ENCODE measurements at places on chromosomes 2 and 18. TPM values are rescaled to one million over a fixed set of nuclear protein-coding genes. Genes with fewer than 3 reads are reported as not detected.

SH3RF3 gene
- total RNA-seq: 10.2 TPM

DNA sequence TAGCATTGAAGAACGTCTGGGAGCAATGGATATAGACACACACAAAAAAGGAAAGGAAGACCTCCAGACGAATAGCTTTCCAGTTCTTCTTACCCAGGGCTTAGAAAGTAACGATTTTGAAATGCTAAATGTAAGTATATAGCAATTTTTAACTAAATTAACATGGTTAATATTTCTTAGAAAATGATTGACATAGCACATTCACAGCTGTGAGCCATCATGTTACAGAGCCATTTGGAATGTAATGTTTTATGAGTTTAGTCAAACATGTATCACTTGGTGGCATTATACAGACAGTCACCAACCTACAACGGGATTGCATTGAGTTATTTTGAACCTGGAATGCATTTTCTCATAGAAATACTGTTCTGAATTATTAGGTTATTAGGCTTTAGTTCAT lies 35.1 kb downstream of the WDR43 start:
- DNase-seq: no peak

IGFBP5 gene
- total RNA-seq: 852 TPM

GRCh38 chr2:241720099-241720498 lies 14.3 kb upstream of the D2HGDH start:
- DNase-seq: no peak

GRCh38 chr2:166126007-166126639 lies 1.7 kb downstream of the SCN1A start:
- DNase-seq: no peak

DNA sequence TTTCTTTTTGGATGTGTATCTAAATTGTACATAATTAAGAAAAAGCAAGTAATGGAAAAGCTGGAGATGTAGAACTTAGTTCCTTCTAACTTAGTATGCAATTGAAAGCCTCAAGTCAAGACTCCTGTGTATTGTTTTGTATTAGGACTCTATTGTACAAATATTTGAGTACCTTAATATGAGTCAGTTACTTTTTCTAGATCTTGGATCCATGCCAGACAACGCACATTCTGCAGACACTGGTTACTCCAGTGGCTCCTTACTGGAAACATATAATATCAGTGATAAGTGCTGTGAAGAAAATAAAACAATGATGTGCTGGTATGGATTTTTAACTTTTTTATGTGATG lies 1.5 kb downstream of the SLC39A10 start:
- DNase-seq: no peak

DNA sequence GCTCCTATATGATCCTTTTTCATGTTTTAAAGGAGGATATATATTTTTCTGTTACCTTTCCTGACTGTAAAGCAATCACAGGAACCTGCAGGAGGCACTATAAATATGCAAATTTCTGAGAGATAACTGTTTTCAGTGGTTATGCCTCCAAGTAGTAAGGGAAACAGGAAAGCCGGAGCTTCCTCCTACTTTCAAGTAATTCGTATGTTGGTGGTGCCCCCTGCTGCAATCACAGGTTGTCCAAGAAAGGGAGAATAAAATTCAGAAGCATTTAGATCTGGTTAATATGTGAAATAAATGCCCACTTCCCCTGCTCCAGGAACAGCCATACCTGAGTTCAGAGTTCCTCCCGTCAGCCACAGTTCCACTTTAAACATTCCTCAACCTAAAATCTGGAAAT lies 12.0 kb upstream of the BCL11A start:
- DNase-seq: no peak

GRCh38 chr2:42860319-42861094 lies 68.1 kb upstream of the HAAO start:
- no peak for DNase-seq

SP140 gene
- 4.7 TPM for total RNA-seq
